ENCODE measurements at places on chromosomes 12 and 14.
A peak's percentile ranks its signal among the peaks of the same experiment; 100 is the strongest.

DNA sequence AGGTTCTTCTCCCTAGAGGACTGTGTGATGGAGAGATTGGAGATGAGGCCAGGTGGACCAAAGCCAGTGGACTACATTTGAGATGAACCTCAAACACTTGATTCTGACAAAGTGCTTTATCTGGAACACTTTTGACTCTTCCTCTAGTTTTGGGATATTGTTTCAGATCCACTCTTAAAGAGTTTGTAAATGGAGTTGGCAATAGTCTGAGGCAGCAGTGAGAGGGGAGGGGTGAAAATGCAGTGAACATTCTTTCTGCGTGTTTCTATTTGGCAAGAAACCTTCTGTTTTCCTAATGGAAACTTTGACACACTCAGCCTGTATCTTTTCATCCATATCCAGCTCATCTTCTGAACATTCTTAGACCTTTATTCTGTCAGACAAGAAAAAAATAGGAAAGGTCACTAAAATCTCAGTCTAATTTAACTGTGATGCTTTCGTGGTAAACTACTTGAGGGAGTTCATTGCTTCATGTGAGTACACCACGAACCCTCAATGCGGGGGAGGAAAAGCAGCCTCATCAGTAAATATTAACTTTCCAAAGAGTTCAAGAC lies 57.4 kb upstream of the KCNJ8 start:
- DNase-seq = no peak

- no peak for DNase-seq
Measured at GRCh38 chr14:80493620-80494019, 282.3 kb upstream of the DIO2 start.

DNA sequence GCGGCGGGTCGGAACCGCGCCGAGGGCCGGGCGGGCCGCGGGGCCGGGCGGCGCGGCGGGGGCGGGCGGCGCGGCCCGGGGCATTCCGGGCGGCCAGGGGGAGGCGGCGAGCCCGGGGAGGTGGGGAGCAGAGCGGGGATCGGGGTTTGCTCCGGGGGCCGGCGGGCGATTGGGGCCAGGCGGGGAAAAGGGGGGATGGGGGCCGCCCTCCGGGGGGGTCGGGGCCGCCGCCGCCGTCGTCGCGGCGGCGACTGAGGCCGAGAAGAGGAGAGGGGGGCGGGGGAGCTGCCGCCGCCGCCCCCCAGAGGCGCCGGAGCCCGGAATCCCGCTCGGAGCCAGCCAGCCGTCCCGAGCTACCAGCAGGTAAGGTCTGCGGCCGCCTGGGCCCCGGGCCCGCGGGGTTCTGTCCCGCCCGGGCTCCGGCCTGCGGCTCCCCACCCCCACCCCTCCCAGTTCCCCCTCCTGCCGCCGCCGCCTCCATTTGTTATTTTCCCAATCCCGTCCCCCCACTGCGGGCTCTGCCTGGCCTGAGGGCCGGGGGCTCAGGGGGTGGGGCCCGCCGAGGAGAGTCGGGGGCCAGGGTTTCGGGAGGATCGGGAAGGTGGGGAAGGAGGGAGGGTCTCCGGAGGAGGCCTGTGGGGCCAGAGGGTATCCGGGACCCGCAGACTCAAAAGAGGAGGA lies 403 bp downstream of the ATN1 start:
- DNase-seq = no peak

DNA sequence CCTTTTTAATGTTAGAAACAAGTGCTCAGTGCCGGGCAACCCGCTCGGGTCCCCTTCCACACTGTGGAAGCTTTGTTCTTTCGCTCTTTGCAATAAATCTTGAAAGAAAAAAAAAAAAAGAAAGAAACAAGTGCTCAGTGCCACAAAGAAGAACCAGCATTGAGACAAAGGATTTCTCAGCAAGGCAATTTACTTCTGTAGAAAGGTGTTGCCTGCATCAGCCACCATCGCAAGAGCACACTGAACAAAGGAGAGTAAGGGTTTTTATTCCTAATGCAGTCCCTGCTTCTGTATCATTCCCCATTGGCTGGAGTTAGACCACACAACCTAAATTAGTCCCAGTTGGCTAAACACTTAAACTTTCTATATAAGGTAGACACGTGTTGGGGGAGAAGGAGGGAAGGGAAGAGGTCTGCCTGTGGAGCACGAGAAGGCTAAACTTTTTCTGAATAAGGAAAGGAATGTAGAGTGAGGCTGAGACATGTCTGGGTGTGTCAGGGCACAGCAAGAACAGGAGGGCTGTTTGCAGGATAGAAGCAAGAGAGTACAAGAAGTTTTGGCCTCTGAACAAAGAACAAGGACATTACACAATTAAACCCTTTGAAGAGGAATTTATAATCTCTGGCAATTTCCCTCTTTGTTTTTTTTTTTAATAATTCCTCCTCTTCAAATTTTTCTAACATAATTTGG lies 21.4 kb downstream of the KLRF2 start:
- DNase-seq = no peak

DNA sequence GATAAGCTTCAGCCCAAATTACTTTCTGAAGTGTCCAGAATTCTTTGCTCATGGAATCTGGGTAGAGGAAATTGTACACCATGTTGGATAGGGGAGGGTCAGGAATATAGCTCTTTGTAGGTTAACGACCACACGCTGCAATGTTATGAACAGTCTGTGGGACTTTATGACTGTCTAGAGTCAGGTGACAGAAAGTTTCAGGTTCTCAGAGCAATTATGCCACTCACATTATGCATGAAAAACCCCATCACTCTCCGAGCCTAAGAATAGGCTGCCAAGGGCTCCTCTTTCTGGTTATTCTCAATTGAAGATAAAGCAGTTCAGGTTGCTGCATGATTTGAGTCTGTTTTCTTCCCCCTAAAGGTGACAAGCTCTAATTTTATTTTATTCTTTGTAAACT lies 430.9 kb downstream of the ATP23 start:
- DNase-seq = no peak

DNA sequence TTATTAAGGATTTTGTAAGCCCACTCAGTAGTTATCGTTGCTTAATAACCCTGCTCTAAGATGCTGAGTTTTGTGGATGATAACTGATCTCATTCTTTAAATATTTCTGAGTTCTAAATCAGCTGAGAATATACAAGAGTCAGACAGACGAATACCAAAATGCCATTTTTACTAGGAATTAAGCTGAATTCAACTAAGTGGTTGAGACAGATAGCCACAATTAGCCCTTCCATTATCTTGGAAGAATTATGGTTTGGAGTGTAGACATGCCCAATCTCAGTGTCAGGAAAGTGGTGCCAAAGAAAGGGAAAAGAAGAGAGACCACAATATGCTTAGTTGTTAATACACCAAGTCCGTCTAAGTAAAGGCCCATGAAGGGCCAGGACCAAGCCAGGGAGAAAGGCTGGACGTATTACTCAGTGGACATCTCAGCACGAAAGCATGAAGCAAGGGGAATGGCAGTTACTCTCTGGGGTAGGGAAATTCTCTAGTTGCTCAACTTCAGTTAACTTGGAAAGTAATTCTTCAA lies 58.6 kb downstream of the KCNA5 start:
- no peak for DNase-seq

DNA sequence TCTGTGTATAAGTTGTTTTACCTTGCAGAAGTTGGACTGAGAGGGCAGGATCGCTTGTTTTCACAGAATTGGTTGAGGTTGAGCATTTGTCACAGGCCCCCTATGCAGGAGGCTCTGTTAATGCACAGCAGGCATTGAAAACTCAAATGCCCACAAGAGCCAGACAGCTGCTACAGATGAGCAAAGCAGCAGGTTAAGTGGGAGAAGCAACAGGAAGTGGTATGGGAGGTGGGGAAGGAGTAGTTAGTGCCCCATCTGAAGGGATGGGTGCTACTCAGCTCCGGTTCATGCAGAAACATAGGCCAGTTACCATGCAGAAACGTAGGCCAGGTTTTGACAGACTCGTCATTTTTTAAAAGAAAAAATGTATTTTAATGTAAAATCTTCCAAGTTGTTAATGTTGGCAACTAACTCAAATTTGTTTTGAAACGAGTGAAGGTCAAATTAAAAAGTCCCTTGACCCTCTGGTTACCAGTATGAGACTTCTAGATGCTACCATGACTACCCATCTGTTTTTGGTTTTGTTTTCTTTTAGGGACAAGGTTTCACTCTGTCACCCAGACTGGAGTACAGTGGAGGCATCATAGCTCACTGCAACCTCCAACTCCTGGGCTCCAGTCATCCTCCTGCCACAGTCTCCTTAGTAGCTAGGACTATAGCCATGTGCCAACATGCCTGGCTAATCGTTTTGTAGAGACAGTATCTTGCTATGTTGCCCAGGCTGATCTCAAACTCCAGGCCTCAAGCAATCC lies 84.7 kb upstream of the FRMD6 start:
- DNase-seq = no peak

GRCh38 chr12:94271351-94271750 lies 123.0 kb downstream of the PLXNC1 start:
- DNase-seq = no peak

DNA sequence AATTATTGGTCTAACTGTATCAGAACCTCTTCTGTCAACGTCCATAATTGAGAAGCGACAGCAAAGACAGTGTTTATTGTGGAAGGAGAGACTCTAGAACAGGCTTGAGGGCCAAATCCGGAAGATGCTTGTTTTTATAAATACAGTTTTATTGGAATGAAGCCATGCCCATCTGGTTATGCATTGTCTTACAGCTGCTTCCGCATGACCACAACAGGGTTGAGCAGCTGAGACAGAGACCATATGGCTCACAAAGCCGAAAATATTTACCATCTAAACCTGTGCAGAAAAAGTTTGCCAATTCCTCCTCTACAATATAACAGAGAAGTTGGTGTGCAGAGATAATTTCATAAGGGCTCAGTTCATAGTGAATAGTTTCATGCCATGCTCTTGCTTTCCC lies 24.5 kb downstream of the PRKAB1 start:
- no peak for DNase-seq

DNA sequence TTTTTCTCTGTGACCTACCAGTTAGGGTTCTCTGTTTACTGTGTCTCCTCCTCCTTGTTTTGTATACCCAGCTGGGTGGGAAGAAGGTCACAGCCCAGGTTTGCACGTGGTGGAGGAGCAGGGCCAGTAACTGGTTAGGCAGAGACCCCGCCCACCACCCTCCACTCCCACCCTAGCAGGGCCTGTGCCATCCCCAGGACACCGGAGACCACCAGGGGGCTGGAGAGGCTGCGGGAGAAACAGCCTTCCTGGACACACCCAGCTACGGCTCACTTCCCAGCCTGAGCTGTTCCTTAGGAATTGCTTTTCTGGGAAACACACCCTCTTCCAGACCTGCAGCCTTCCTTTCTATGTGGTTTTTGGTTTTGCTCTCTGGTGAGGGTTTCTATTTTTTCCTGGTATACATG lies 21.1 kb downstream of the BDKRB2 start:
- DNase-seq = no peak

DNA sequence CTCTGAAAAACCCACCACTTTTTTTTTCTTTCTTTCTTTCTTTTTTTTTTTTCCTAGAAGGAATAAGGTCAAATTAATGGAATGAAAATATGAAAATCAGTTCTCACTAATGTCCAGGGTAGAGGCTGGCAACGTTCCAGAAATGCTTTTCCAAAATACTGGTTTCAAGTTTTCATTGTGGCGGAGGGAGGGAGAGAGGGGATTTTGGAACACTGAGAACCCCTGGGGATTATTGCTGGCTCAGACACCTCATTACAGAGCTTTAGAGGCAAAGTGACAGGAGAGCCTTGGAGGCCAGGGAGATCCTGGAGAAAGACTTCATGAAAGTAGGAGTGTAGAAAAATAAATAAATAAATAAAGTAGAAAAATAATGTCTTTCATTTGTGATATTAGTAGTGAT lies 45.4 kb downstream of the ALX1 start:
- no peak for DNase-seq

GRCh38 chr14:89911010-89911919 lies 43.3 kb downstream of the EFCAB11 start:
- peak; percentile 32 for DNase-seq

GRCh38 chr12:122965321-122965751 lies 927 bp downstream of the ABCB9 start:
- no peak for DNase-seq

DNA sequence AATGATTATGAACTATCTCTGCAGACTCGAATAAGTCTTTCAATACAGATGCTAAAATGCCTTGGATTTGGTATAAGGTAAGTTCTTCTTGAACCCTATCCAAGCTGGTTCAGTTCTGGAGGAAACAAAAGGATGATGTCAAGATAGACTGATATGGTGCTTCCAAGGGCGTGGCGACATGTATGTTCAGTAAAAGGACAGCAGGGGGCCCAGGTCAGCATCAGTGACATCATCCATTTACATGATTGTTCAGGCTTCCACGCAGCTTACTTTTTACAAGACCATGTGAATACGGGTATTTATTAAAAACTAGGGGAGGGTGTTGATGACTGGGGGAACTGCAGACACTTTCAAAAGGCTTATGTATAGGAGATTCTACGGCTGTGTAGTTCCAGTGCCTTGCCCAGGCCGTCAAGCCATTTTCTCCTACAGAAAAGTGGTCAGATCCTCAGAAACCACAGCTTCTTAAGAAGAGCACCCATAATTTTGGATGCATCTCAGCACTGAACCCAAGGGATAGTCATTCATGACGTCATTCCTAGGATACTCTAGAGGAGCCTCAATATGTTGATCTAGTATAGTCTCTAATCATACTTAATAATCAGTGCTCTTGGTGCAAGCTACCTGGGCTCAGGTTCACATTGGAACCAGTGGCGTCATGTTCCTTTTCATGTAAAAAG lies 527.7 kb downstream of the FUT8 start:
- DNase-seq = no peak

GRCh38 chr14:30995689-30996088 lies 29.8 kb upstream of the AP4S1 start:
- DNase-seq = no peak

DNA sequence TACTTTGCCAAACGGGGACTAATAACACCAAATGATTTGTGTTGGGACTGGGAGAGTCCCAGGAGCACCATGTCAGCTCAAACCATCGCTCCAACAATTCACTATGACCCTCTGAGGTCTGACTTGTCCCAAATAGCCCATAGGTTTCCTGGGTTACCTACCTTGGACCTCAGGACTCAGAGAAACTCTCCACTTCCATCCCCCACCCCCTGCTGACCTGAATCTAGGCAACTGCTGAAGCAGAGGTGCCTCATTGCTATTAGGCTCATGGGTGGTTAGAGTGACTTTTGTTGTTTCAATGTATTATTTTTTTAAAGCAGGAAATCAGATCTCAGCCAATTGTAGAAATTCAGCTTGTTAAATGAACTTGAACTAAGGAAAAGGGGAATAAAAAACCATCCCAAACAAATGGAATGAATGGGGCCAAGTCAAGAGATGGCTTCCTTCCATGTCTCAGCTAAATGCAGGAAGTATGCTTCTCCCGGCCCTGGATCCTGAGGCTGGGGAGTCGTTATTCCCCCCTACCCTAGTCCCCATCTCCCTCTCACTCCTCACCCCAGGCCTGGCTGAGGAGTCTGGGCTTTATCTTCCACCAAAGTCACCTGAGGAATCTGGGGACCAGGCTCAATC lies 80.9 kb upstream of the SLC24A4 start:
- DNase-seq = no peak

Data from CD4-positive, alpha-beta T cell treated with Interferon gamma for 1 hour (primary cell).